ENCODE measurements at places on chromosomes 2 and 18. TPM values are rescaled to one million over a fixed set of nuclear protein-coding genes. Genes with fewer than 3 reads are reported as not detected.

Gene IDH1
- total RNA-seq: 43.1 TPM

Gene RASGRP3
- total RNA-seq: 2.3 TPM

DNA sequence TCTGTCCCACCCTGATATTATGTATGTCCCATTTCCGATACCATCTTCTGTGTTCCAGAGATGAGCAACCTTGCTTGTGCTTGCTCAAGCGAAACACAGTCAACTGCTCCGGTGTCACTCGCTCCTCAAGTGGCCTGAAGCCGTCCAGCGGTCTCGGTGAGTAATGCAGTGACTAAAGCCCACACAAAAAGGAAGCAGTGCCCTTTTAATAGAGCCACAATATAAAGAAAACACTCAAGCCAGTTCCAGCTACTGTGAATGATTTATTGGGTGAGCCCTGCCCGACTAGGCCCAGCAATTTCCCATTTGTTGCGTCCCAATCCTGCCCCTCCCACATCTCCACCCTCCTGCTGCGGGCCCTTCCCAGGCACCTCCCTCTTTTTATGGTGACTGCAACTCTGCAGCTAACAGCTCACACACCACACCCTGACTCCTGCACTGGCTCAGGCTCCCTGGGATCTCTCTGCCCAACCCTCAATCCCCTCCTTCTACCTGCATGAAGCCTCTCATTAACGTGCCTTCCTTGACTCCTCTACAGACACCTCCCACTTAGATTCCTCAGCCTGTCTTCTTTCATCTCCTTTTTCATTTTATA, 44.2 kb upstream of the DSC1 start:
- no peak overlapping the region for H3K27ac ChIP-seq
- no peaks in the 10 kb centered on the region for H3K4me1 ChIP-seq
- H3K36me3 ChIP-seq: no peaks in the 10 kb centered on the region
- no peaks in the 10 kb centered on the region for H3K27me3 ChIP-seq

DNA sequence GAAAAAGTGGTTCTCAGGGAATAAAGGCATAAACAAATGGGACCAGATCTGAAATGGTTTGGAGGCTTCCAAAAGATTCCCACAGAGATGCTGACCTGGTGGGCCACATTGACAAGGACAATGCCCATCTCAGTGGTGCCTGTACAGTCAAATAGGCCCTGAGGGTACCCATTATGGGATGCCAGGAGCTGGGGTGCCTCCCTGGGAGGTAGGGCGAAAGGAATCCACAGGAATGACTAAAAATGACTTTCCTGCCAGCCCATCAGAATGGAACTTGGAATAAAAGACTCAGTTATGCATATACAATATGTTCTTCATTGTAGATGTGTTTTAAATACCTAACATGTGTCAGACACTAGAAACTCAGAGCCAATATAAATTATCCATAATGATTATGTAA, 248.5 kb downstream of the RNF144A start:
- H3K4me1 ChIP-seq: no peaks in the 10 kb centered on the region
- no peak overlapping the region for H3K27ac ChIP-seq
- no peak overlapping the region for H3K4me3 ChIP-seq
- DNase-seq: no peak

GRCh38 chr18:23521907-23522306, 18.6 kb downstream of the RMC1 start:
- no peak overlapping the region for H3K4me3 ChIP-seq
- no peak for DNase-seq
- H3K27ac ChIP-seq: no peak overlapping the region
- H3K27me3 ChIP-seq: no peaks in the 10 kb centered on the region
- H3K4me1 ChIP-seq: no peaks in the 10 kb centered on the region

- no peak overlapping the region for H3K27ac ChIP-seq
- H3K4me3 ChIP-seq: no peak overlapping the region
- H3K4me1 ChIP-seq: no peaks in the 10 kb centered on the region
- DNase-seq: no peak
Measured at GRCh38 chr2:240783819-240784621, 36.0 kb downstream of the KIF1A start.

All from ovary (tissue), 10 donors.